ENCODE measurements at places on chromosomes 12 and 14.

- DNase-seq = no peak
Observed at GRCh38 chr12:94545935-94546771, 86.5 kb upstream of the CEP83 start.

DNA sequence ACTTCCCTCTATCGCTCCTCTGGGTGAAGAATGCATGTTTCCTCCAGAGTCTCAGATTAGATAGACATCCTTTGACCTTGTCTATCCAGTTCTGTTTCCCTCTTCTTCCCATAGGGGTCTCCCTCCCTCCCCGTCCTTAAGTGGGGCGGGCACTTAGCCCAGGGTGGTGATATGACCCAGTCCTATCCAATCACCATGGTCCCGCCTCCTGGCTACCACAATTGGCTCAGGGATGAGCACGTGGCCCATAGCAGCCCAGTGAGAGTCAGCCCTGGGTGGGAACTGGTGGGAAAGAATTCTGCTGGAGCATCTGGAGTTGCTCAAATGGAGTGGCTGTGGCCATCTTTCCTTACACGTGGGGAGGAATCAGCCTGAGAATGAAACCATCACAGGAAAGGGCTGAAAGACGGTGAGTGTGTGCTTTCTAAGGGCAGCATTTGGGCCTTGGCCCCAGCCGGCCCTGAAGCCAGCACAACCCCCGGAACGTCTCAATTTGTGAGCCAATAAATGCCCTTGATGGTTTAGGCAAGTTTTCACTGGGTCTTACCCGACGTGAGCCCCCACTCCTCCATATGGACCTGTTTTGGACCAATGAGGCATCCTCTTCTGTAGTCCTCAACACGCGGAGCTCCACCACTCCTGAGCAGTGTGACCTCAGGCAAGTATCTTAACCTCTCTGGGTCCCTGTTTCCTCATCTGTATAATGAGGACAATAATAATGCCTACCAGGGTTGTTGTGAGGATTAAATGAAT is 14.4 kb upstream of the MLXIP start:
- DNase-seq = no peak

GRCh38 chr14:95496111-95496681 is 20.3 kb downstream of the SYNE3 start:
- DNase-seq = no peak

GRCh38 chr12:123747309-123747708 is 14.8 kb upstream of the DNAH10 start:
- no peak for DNase-seq

- no peak for DNase-seq
Observed at GRCh38 chr12:117069101-117069797, 30.0 kb downstream of the TESC start.

DNA sequence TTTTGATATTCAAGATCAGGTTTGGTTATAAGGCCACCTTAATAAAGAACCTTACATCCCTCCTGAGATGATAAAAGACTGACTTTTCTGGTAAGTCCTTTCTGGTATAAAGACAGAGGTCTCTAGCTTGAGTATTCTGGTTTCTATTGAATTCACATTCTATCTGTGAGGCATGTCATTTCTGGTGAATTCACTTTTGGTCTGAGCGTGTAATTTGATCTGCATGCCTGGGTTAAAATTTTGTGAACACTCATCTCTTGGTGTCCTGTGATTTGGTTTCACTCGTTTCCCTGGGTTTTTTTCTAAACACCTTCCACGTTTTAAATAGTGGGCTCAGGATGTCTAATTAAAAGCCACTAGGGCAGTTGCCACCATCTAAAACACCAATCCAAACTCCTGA is 12.2 kb downstream of the EIF5 start:
- no peak for DNase-seq

Measured in D721Med (cell line).